Right hindlimb (tissue), 1 donor: ENCODE measurements at places on chromosomes 2 and 18.

- DNase-seq: peak; percentile 62
Measured at GRCh38 chr2:73896362-73897239, 3.8 kb downstream of the ACTG2 start.

DNA sequence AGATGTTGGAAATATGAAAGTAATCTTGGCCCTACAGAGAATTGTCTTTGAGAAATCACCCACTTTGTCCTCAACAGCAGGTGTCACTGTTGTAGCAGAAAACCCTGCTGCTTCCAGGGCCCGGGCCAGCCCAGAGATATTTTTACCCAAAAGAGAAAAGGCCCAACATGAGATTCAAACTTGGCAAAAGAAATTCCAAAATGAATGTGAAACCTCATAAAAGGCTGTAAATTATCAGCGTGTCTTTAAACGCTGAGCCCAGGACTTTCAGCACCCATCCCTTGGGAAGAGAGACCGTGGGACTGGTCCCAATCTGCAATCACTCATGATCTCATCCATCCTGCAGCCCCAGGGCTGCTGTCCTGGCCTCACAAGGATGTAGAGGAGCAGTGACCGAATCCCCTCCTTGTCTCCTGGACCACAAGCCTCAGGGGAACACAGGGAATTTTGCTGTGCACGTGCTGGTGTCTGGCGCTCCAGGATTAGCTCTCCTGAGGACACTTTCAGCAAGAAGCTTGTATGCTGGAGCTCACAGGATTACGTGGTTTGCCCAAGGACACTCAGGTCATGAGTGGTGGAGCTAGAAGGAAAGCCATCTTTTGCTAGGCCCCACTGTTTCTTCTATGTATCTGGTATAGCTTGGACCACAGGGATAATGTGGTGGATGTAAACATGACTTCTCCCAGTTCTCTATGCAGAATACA is 202.1 kb downstream of the RNF144A start:
- DNase-seq: peak; percentile 74

DNA sequence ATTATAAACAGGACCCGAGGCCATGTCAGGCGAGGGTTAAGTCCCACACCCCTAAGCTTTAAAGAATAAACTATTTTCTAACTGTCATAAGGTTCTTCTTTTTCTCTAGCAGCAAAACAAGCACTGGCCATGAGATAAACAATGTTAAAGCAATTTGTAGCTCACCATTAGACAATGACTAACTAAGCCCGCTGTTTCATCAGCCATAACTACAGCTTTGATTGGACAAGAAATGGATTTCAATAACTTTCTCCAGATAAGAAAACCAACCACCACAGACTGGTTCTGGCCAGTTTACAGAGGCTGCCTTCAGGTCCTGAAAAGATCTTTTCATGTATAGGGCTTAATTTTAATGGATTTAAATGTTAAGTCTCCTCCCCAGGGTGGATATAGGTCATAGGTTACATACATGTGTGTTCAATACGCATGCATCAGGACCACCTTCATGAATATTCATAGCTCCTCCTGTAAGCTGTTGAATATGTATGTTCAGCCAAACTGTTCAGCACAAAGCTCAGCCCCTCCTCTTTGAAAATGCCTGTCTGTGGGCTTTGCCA is 108.7 kb upstream of the RAB6C start:
- no peak for DNase-seq

GRCh38 chr2:5322396-5322795 is 369.8 kb upstream of the SOX11 start:
- DNase-seq: no peak

DNA sequence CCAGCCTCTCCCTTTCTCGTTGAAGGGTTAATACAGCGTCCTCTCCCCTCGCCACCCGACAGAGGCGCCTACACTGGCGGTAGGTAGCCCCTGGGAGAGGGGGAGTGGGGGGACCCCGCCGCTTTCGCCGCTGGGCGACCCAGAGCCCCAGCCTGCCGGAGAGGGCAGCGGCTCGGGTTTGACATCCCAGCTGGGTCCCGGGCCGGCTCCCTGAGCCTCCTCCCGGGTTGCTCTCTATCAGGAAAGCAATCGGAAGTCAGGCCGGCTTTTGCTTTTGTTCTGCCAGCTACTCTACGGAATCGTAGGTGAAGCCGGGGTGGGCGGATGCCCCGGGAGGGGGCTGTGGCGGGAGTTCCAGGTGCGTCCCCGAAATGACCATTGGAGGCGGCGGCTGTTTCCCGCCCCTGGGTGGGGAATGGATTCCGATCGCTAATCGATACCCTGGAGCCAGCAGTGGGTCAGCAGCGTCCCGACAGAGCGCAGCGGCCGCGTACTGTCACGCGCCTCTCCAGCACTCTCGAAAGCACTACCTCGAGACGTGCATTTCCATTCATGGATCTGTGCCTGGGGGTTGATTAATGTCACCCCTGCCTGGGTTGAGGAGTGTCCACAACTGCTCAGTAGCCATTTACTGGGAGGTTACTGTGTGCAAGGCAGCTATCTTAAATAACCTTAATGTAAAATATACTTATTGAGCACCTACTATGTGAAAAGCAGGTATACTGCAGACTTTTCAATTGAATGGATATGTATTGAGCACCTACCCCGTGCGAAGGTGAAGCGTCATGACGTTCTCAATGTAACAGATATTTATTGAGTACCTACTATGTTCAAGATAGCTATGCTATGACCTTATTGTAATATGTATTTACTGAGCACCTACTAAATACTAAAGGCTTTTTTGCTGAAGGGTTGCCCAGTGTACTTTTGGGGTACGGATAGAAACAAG is 1.1 kb downstream of the MAPK4 start:
- no peak for DNase-seq

GRCh38 chr2:124310671-124311070 is 285.6 kb downstream of the CNTNAP5 start:
- DNase-seq: no peak

GRCh38 chr2:240570531-240571313 is 2.4 kb downstream of the RNPEPL1 start:
- DNase-seq: no peak

GRCh38 chr2:198479065-198479464 is 674.7 kb downstream of the PLCL1 start:
- no peak for DNase-seq

DNA sequence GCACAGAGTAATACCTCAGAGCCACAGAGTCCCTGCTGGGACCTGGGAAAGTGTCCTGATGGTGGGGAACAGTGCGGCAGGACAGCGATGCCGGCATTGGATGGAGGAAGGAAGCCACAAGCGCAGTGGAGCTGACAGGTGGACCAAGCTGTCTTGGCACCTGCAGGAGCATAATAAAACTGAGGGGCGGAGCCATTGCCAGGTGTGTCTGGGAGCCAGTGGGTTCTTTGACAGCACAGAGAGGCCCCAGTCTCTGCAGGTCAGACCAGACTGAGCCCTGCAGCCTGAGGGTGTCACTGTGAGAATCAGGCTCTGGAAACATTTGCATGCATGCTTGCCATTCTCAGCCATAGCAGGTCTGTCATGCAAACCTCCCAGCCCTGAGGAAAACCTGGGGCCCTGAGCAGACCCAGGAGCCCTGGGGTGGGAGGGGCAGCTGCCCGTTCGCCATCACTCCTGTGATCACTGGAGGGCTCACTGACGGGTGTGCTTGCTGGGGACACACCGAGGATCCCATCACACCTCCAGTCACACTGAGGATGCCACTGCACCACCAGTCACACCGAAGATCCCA is 210.5 kb upstream of the HDAC4 start:
- no peak for DNase-seq

DNA sequence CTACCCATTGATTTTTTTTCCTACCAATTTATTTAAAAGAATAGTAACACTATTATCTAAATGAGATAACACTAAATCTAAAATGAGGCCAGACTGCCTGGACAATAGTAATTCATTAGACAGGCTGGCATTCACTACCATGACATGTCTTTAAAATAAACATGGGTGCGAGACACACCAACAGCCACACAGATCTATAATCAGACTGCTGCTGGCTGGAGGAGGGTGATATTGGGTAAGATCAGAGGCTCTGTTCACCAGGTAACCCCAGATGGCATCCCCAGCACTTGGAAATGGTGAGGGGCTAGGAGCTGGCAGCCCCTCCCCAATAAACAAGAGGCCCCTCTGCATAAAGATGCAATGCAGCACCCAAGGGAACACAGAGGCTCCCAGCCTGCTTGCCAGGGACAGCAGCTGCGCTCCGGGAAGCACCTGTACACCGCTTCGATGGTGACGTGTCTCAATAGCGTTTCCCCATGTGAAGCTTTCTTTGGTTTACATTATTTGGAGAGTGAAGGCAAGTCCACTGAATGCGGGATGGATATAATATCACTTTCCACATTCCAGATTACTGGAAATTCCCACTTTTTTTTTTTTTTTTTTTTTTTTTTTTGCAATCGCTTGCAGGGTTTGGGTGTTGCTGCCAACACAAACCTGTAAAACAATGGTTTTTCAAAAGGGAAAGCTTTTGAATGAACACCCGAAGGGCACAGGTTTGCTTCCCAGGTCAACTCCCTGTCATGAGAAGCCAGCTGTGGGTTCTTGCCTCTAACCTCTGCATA is 159.0 kb downstream of the ZNF516 start:
- DNase-seq: no peak

- no peak for DNase-seq
Measured at GRCh38 chr2:50448556-50448955, 583.4 kb downstream of the NRXN1 start.

DNA sequence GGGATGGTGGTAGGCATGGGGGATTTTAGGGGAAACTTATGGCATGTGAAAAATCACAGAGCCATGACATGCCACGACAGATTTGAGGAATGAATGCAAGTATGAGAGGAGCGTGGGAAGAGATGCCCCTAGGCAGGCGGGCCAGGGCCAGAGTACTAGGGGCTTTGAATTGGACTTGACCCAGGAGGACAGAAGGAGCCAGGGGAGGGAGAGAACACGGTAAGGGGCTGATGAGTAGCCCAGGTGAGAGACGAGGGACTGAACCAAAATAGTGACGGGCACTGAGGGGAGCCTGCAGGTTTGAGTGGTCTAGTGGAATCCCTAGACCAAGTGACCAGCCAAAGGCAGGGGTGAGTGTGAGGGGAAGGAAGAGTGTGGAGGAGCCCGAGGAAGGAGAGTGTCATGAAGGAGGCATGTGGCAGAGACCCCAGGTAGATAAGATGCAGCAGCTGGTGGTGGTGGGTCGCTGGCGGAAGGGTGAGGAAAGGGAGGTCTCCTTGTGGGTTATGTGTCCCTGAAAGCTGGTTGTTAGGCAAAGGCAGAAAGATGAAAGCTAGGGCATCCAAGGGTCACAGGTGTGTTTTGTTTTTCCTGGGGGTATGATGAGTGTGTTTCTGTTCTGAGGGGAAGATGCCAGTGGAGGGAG is 48.7 kb downstream of the ZBTB7C start:
- DNase-seq: peak; percentile 11

GRCh38 chr18:24799720-24800119 is 339.3 kb downstream of the HRH4 start:
- DNase-seq: no peak

DNA sequence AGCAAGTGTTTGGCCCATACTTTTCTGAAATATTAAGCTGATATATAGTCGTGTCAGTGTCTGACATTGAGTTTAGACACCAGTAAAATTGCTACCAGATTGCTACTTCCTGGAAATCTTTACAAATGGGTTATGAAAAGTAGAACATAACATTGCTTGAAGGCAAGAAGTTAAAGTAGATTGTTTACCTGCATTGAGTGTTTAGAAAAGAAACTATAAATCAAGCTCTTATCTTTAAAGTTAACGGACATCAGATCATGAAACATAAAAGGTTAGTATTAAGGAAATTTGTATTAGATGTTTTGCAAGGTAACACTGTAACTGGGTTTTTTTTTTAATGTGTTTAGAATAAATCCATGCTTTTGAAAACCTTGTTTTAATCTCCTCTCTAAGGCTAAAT is 4.8 kb upstream of the YES1 start:
- DNase-seq: no peak

GRCh38 chr2:9753665-9754531 is 89.4 kb upstream of the TAF1B start:
- DNase-seq: no peak

GRCh38 chr2:74414881-74415761 is 6.3 kb downstream of the C2orf81 start:
- peak; percentile 78 for DNase-seq

- DNase-seq: no peak
Measured at GRCh38 chr2:109562421-109562820, 51.3 kb downstream of the SEPTIN10 start.

DNA sequence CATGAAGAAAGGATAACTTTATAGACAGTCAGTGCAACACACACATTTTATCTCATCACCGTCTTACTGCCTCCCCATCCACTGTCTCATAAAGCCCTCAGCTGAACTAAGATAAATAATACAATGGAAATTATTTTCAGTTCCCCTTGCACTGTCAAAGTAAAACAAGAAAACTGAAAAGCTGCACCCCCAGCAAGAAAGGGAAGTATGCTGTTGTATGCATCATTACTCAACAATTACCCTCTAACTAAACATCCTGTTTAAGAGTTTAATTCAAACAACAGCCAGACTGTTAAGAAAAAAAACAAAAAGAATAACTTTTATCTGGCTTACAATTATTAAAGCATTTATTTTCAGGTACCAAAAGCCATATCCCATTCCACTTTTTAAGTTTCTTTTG is 25.0 kb downstream of the MPPE1 start:
- no peak for DNase-seq

DNA sequence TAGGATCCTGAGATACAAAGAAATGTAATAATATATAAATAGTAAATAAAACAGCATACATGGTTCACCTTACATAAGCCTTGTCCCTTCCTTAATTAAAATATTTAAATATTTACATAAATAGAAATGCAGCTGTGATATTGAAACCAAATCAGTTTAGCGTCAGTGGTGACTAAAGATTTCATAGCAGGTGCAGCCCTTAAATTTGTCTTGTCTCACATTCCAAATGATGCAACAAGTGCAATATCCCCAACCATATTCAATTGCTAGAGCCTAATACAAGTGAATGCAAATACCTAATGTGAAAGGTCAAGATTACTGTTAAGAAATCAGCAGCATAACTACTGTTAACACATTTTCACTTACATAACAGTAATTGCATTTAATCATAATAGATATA is 539.5 kb downstream of the NYAP2 start:
- DNase-seq: no peak

- no peak for DNase-seq
Measured at GRCh38 chr18:51643483-51643882, 446.0 kb upstream of the MEX3C start.

GRCh38 chr2:112793449-112793978 is 9.2 kb upstream of the IL1A start:
- DNase-seq: no peak

GRCh38 chr18:56382541-56382940 is 255.9 kb downstream of the TXNL1 start:
- DNase-seq: no peak

DNA sequence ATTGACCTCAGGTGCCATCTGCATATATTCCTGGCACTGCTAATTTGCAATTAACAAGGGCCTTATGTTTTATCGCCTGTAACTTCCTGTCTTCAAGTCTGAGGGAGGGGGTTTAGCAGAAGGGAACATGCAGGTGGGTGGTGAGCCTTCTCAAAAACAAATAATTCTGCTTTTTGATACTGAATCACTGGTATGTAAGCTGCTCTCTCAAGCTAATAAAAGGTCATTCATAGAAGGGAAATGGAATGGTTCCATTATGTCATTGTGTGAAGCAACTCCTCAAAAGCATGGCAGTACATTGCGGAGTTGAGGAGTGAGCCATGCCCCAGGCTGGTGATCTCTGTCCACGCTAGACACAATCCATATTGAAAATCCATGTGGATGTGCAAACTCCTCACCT is 414.8 kb upstream of the ID2 start:
- DNase-seq: no peak
